ENCODE measurements at places on chromosomes 4 and X.

- no peak for DNase-seq
Observed at GRCh38 chr4:53119680-53120079, 246.2 kb downstream of the SCFD2 start.

DNA sequence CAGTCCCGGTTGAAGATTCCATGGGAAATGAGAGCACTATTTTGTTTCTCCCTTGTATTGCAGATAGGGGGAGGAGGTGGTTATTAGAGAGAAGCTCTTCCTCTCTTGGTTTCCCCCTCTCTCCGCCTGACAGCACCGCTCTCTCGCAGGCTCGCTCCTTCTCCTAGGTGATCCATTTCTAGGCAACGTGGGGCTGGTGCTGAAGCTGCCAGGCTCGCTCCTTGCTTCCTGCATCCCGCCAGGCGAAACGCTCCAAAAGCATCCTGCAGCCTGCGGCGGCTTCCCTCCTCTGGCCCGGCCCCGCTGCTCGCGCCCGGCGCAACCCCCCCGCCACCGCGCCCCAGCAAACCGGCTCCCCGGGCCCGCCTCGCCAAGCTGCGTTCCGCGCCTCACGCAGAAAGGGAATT lies at the start of gene GRID2:
TSS of gene GRID2 (plus strand) at position 346 of the 407 bp plus-strand sequence.
- DNase-seq = peak; percentile 79

DNA sequence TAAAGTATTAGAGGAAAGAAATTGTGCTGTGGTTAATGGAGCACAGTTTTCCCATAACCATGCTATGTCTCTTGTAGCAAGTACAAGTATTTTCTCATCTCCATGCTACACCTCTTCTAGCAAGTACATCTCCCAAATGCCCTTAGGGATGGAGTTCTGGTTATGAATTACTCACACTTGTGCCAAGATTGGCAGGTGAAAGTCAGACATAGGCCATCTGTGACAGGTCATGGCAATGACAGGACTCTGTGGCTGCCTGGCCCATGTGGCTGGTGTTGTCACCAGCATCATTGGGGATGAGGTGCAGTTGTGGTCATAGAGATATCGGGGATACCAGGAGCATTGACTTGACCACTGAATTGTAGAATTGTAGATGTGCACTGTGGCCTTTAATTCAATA lies 310.2 kb downstream of the FAT4 start:
- no peak for DNase-seq

GRCh38 chr4:42642101-42642797 lies 14.7 kb downstream of the ATP8A1 start:
- no peak for DNase-seq

GRCh38 chrX:150730719-150731118 lies 37.5 kb downstream of the MTMR1 start:
- DNase-seq = no peak

DNA sequence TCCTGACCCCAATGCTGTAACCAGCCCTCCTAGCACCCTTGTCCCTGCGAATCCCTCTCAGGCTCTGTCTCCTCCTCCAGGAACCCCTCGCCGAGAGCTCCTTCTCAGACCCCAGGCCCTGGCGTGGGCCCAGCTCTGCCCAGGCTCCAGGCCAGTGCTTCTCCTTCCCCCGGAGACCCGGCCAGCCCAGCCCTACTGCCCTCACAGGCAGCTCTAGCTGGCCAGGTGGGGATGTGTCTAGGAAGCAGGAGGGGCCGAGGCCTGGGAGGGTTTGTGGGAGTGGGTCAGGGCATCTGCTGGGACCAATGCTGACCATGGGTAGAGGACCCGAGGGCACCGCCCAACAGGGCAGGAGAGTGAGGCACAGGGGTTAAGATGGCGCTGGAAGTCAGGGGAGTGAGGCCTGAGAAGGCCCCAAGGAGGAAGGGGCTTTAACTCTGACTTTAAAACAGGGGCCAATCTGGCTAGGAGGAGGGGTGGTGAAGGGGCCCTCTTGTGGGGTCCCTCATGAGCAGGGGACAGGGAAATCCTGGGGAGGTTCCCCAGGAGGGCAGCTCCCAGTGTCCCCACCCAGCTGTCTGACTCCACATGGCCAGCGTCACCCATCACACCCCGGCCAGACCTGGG lies 64.7 kb upstream of the NKX1-1 start:
- no peak for DNase-seq

DNA sequence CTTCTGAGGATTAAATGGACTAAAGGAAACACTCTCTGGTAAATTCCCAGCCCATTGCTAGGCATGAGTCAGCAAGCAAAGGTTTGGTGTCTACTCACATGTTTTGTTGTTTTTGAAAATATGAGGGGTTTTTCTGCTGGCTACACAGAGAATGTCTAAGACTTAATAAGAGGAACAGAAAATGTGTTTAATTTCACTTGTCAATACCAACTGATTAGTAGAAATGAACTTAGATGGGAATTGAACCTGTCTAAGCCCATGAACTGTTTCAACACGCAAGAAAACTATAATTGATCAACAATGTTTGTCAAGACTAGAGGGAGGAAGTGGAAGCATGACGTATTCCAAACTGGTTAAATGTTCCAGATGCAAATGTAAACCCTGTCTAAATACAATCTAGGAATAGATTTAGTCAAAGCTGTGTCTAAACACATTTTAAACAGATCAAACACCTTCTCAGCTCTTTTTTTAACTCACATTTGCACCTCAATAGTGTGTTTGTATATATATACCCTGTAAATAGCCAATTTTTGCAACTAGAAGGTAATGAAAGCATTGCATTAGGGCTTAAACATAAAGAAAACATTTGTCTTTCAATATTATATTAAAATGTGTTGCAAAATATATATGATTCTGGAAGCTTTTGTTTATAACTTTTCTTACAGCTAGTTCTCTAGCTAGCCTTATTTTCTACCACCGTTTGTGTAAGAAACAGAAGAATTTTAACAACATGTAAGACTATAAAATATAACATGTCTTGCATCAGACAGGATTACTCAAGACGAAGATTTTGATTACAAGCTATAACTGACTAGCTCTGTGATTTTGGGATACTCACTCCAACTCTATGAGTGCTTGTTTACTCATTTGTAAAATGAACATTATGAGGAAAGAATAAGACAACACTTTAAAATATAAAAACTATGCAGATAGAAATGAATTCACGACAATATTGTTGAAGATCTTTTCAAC lies 607.8 kb downstream of the FSTL5 start:
- no peak for DNase-seq

DNA sequence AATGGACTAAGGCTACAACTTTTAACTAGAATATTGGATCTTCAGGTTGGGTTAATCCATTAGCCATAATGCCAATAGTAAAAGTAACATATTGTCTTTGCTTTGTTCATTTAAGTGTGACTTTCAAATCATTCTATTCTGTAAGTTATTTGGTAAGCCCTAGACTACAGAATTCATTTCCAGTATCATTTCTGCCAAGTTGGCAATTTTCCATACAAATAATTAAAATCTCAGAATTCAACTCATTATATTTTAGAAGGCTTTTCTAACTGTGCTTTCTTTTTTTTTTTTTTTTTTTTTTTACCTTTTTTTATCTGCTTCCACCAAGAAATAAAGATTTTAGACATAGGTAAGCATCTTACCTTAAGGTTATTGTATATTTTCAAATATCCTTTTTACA lies 173.4 kb downstream of the DCTD start:
- DNase-seq = no peak

DNA sequence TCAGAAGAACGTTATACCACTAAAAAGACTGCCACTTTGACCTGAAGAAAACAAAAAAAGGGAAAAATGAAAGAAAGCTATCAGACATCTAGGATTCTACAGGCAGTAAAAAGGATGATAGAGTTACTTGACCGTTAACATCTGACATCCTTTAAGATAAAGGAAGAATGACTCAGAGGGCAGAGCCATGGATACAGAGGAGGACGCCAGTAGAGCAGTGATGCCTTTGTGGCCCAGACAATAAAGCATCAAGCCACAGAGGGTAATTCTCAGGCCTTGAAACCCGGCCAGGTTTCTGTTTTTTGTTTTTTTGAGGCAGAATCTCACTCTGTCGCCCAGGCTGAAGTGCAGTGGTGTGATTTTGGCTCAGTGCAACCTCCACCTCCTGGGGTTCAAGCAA lies 9.5 kb upstream of the BEX1 start:
- no peak for DNase-seq

- DNase-seq = no peak
Observed at GRCh38 chr4:51909236-51909703, 66.3 kb downstream of the DCUN1D4 start.

DNA sequence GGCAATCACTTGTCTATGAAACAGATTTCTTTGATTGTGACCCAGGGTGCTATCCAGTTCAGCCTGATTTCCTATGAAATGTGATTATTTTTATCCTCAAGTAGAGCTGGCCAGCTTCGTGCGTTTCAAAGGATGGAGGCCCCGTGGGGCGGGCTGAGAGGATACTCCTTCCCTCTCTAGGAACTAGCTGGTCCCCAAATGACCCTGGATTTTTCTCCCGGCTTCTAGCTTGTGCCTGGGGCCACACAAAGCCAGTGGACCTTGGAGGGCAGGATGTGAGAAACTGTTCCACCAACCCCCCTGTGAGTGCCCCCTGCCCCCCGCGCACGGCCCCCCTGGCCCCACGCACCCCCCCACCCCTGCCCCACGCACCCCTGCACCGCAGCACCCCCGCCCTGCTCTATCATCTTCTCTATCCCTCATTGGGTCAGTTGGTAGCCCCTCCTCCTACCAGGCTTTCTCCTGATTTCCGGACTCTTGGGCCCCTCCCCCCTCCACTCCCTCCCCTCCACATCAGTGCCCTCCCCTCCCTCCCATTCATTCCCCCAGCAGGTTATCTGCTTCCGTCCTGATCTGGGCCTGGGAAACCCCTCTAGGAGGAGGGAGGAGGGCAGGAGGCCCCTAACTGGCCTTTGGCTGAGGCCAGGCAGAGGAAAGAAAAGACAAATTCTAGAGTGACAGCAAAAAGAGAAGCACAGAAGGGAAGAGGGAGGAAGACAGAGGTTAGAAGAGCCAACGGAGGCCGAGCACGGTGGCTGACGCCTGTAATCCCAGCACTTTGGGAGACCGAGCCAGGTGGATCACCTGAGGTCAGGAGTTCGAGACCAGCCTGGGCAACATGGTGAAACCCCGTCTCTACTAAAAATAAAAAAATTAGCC lies 3.3 kb downstream of the XPNPEP2 start:
- DNase-seq = no peak

GRCh38 chrX:38192007-38192810 lies 28.5 kb downstream of the SRPX start:
- peak; percentile 30 for DNase-seq

- DNase-seq = no peak
Observed at GRCh38 chr4:121050300-121050699, 22.0 kb downstream of the NDNF start.

DNA sequence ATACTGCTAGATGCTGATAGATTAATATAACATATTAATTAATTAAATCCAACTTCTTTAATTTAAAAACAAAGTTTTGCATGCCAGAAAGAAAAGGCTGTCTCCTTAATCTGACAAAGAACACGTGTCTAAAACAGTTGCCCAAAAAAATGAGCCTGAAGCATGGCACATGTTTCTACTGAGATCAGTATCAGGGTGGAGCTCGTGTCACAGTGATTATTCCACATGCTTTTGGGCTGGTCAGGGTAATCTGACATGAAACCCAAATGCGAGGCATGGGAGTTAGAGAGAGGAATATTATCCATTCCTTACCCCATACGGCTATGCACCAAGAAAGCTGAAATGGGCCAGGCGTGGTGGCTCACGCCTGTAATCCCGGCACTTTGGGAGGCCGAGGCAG lies 79.4 kb upstream of the ADRA2C start:
- no peak for DNase-seq

- no peak for DNase-seq
Observed at GRCh38 chrX:16930392-16930791, 16.1 kb upstream of the REPS2 start.

DNA sequence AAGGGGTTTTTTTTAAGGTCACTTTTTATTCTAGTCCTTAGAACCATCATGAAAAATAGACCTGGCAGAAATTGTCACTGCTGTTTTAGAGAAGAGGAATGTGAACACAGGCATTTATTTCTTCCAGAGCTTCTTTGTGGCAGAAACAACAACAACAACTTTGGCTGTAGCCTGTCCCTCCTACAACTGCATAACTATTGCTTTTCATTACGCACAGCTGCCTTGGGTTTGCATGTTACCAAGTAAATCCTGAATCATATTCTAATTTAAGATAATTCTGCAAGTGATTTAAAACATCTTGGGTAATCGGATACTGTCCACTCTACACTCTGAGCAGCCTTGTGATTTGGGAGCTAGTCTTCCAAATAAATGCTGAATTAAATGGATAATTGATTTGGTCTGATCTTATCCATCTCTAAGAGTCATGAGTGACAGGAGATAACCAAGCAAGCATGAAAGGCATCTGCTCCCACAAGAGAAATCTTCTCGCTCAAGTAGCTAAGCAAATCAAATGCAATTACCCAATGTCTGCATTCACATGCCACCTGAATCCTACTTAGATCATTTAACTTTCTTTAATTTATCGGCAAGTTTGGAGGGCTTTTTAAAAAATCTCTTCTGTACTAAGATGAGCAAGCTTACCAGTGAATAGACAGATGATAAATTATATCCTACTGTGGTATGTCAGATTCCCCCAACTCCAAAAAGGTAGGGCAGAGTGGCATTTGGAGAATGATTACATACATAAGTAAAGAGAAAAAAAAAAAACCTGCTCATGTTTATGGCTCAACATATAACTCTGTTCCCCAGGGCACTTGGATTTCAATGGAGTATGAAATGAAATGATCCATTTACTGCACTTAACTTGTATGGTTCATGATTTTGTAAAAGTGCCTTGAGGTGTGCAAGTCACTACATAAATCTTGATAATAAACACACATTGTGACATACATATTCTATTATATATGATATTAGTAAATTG lies 73.6 kb downstream of the EGF start:
- no peak for DNase-seq

- DNase-seq = no peak
Observed at GRCh38 chr4:2080429-2081300, 21.5 kb downstream of the NAT8L start.

GRCh38 chr4:10253765-10254164 lies 137.2 kb upstream of the WDR1 start:
- no peak for DNase-seq

- peak; percentile 5 for DNase-seq
Observed at GRCh38 chr4:55947912-55948725, 626 bp upstream of the CEP135 start.

DNA sequence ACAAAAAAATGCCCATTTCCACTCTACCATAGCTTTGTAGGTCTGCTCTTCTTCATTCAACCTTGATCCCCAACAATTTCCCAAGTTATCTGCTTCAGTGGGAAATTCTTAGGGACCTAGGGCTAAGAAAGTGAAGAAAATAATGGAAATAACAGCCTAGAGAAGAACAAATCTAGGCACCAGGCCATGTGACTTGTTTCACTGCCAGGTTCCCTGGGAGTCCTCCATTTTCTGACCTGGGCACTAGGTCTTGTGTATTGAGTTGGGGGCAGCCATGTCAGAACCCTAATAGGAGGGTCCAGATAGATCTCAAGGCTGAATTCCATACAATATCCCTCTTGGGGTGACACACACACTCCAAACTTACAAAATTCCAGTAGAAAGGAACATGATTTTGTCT lies 194.6 kb upstream of the STK26 start:
- DNase-seq = no peak

- DNase-seq = no peak
Observed at GRCh38 chr4:10496200-10496599, 39.0 kb upstream of the ZNF518B start.
